ENCODE measurements at places on chromosomes 2 and 18.

DNA sequence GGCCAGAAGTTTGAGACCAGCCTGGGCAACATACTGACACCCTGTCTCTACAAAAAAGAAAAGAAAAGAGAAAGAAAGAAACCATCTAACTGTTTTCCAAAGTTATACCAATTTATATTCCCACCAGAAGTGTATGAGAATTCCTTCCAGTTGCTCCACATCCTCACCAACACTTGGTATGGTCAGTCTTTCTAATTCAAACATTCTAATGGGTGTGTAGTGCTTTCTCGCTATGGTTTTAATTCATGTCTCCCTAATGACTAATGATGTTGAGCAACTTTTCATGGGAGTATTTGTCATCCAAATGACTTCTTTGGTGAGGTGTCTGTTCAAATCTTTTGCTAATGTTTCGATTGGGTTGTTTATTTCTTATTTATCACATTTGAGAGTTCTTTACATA lies 10.5 kb upstream of the B3GNT7 start:
- no peak for DNase-seq

DNA sequence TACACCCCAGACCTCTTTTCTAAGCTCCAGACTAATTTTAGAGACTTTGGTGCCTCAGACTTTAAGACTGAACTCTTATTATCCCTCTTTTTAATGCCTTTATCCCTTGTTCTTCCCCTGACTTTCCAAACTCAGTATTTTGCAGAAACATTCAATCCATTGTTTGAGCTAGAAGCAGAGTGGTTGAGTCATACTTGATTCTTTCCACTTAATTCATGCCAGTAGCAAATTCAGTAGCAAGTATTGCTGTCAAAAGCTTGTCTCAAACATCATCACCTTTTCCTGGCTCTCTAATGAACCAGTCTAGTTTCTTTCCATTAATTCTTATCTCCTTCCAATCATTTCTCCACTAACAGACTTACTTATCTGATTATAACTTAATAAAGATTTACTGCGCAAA lies 699.7 kb upstream of the ZNF804A start:
- no peak for DNase-seq

DNA sequence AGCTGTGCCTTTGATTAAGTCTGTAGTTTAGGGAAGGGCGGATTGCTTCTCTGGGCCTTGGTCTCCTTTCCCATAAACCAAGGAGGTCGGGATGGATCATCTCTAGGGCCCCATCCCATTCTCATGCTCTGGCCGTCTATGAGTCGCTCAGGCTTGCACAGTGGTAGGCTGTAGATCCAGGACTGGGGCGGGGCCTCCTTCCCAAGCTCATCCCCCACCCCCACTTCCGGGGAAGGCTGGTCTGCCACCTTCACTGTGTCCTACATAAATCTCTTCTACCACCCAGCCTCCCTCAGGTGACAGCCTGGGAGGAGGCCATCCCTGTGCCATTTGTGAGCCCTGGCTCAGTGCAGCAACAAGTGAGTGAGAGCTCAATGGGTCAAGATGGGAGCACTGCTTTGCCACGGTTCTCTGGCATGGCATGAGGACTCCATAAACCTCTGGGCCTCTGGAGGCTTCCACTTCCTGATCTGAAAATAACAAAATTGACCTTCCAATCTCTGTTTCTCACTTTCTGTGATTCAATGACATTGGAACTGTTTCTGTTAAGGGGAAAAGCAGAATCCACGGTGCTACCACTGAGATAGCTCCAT lies 68.5 kb downstream of the SUMO1 start:
- DNase-seq: no peak

DNA sequence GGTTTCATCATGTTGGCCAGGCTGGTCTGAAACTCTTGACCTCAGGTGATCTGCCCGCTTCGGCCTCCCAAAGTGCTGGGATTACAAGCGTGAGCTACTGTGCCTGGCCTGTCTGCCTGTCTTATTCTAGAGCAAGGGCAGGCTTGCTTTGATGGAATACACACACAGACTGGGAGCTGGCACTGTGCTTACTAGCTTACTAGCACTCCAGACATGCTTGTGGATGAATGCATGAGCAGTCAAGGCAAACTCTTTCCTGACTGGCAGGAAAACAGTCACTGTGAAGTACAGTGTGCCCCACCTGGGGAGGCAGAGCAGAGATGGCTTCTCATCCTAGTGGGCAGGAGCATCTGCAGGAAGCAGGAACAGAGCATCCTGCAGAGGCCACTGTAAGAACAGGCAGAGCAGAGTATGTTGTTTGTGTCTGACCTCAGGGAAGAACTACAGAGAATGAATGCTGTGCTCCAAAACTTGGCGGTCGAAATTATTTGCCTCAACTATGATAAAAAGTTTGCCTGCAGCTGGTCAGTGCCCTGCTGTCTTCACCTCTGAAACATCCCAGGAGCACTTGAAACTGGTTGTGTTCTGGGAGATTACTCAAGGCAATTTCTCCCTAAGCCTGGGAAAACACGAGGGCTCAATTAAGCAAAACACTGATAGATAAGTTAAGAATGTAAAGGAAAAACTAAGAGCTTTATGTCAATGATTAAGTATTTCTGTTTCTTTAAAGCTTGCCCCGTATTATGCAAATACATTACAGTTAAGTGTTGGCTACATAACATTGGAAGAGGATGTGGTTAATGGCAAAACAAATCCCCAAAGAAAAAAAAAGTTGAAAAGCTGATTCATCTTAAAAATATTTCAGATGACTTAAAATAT lies 102.4 kb downstream of the VAPA start:
- DNase-seq: no peak

- peak; percentile 9 for DNase-seq
Observed at GRCh38 chr2:27638037-27638637, 9.3 kb downstream of the GPN1 start.

All from CD4-positive, alpha-beta T cell treated with Interleukin-21 for 1 hour (primary cell).